ENCODE measurements at places on chromosomes 2 and 18. TPM values are rescaled to one million over a fixed set of nuclear protein-coding genes. Genes with fewer than 3 reads are reported as not detected.

Gene CAPN14
- total RNA-seq: 0.08 TPM

DNA sequence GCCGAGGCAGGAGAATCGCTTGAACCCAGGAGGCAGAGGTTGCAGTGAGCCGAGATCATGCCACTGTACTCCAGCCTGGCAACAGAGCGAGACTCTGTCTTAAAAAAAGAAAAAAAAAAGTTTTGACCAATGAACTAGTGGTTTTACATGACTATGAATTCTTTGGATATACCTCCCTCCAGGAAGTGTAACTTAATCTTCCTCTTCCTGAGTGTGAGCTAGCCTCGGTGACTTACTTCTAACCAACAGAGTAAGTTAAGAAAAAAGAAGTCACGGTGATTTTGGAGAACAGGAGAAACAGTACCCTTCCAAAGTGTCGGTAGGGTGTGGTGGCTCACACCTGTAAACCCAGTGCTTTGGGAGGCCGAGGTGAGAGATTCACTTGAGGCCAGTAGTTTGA lies 7.1 kb downstream of the TIA1 start:
- no peak for DNase-seq
- H3K27me3 ChIP-seq: no peaks in the 10 kb centered on the region
- no peaks in the 10 kb centered on the region for H3K36me3 ChIP-seq
- peaks cover 13% of the 10 kb centered on the region for H3K4me1 ChIP-seq
- no peak overlapping the region for H3K4me3 ChIP-seq
- H3K27ac ChIP-seq: no peak overlapping the region

GRCh38 chr18:34848695-34849094 lies 138.6 kb downstream of the DTNA start:
- no peak overlapping the region for H3K27ac ChIP-seq
- no peaks in the 10 kb centered on the region for H3K36me3 ChIP-seq
- no peak overlapping the region for H3K4me3 ChIP-seq
- no peaks in the 10 kb centered on the region for H3K4me1 ChIP-seq
- DNase-seq: no peak
- no peaks in the 10 kb centered on the region for H3K27me3 ChIP-seq

Gene ASTL
- total RNA-seq: 1.7 TPM
